Activated naive CD8-positive, alpha-beta T cell treated with anti-CD3 and anti-CD28 coated beads, Interleukin-2, amount 10 ng/mL, durations not matched to agents 7 days and 5 days (primary cell): ENCODE measurements at places on chromosomes 6 and 20. TPM values are rescaled to one million over a fixed set of nuclear protein-coding genes. Genes with fewer than 3 reads are reported as not detected.

RAD21L1 gene
- 0.48 TPM for total RNA-seq

LBP gene
- total RNA-seq: not detected

CYP39A1 gene
- not detected for total RNA-seq

DNA sequence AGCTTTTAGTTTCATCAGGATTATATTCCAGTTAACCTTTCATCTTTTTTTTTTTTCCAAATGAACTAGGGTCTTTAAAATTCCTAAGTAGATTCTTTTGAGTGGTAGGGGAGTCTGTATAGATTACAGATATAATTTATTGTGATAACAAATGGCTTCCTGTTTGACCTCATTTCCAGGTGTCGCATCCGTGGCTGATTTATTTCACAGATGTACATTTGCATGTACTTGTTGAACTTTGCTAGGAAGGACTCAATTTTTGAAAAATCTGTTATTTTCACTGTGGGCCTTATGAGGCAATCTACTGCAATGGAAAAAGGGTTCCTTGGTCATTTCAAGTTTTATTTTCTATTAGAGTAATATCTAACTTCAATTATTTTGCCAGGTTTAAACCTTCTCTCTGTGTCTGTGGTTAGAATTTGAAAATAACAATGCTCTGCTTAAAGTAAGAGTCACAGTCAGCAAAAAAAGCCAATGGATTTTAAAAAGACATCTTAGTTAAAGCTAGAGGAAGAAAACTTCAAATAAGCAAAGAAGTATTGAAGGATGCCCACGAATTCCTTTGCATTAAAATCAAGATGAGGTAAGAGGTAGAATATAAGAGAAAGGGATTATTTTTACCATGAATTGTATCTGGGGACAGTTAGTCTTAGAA, 57.9 kb downstream of the SAMD5 start:
- H3K4me1 ChIP-seq: no peaks in the 10 kb centered on the region
- H3K27ac ChIP-seq: no peak overlapping the region
- no peaks in the 10 kb centered on the region for H3K27me3 ChIP-seq
- DNase-seq: no peak
- no peaks in the 10 kb centered on the region for H3K36me3 ChIP-seq

- H3K36me3 ChIP-seq: peaks cover 2% of the 10 kb centered on the region
- no peak overlapping the region for H3K4me3 ChIP-seq
- H3K4me1 ChIP-seq: peaks cover 8% of the 10 kb centered on the region
- no peak for DNase-seq
- no peak overlapping the region for H3K27ac ChIP-seq
Measured at GRCh38 chr6:26604797-26605196, 8.0 kb downstream of the ABT1 start.

SNAP25 gene
- total RNA-seq: not detected

DNA sequence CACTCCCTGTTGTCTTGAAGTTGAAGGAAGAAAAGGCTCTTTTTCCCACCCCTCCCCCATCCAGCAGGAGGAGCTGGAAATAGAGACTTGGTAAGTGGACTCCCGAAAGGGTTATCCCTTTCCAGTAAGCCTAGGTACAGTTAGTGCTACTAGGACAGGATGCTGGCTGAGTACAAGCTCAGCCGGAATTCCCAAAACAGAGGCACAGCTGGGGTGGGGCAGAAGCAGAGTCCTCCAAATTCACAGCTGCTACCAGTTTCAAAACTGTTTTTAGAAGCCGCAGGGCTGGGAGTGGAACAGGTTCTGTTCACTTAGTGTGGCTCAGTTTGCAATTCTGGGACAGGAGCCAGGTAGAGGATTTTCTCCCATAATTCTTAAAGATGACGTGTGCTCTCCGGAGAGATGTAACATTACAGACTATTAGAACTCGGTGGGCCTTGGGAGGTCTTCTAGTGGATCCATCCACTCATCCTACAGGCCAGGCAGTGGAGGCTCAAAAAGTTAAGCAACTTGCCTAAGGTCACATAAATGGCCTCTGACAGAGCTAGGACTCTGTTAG, 19.0 kb upstream of the UTRN start:
- H3K27ac ChIP-seq: no peak overlapping the region
- DNase-seq: no peak
- no peak overlapping the region for H3K4me3 ChIP-seq
- no peaks in the 10 kb centered on the region for H3K27me3 ChIP-seq

DNA sequence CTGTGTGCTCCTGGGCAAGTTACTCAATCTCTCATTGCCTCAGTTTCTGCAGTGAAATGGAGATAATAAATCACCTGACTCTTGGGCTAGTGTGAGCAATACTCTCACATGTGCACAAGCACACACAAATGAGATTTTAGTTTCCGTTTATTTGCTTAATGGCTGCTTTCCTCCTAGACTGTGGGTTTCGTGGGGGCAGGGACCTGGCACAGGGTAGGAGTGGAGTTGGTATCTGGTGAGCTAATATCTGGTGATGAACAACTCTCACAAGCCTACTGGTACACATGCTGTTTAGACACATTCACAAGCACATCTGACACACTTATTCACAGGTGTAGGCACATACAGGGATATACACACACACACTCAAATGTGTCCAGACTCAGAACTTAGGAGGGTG, 73.8 kb downstream of the TOX2 start:
- H3K4me1 ChIP-seq: peaks cover 8% of the 10 kb centered on the region
- no peak overlapping the region for H3K4me3 ChIP-seq
- H3K27me3 ChIP-seq: peaks cover 2% of the 10 kb centered on the region
- no peak for DNase-seq
- no peak overlapping the region for H3K27ac ChIP-seq

GRCh38 chr6:31620586-31621319, at the start of gene PRRC2A:
Gene PRRC2A (plus strand): TSS chr6:31620715. CDS start chr6:31622790, 2,075 bp downstream.
- peak within 1 kb of the TSS; percentile 96 for H3K27ac ChIP-seq
- no peaks in the 10 kb centered on the region for H3K27me3 ChIP-seq
- DNase-seq: peak; percentile 91
- H3K4me1 ChIP-seq: peaks cover 32% of the 10 kb centered on the region
- peaks cover 26% of the 10 kb centered on the region for H3K36me3 ChIP-seq

GRCh38 chr6:126107475-126108166, 121.3 kb downstream of the TRMT11 start:
- peaks cover 2% of the 10 kb centered on the region for H3K36me3 ChIP-seq
- no peak overlapping the region for H3K4me3 ChIP-seq
- H3K27me3 ChIP-seq: no peaks in the 10 kb centered on the region
- H3K4me1 ChIP-seq: no peaks in the 10 kb centered on the region
